Dermis blood vessel endothelial cell (primary cell): ENCODE measurements at places on chromosomes 3 and 15. TPM values are rescaled to one million over a fixed set of nuclear protein-coding genes. Genes with fewer than 3 reads are reported as not detected.

DNA sequence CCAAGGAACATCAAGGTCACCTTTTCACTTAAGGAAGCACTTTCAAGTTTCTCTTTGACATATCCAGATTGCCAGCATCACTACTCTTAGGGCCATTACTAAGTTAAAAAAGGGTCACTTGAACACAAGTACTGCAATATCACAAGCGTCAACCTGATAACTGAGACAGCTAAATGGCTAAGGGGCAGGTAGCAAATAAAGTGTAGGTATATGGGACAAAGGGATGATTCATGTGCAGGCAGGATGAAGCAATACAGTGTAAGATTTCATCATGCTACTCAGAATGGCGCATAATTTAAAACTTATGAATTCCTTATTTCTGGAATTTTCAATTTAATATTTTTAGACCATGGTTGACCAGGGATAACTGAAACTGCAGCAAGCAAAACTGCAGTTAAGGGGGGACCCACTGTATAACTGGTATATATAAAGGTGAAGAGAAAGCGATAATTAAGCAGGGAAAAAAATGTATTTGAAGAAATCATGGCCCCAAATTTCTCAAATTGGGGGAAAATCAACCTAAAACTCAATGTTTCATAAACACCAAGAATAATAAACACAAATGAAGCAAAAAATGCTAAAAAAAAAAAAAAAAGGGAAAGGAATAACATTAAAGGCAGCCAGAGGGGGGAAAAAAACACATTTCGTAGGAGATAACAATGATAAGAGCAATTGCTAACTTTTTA lies 13.1 kb downstream of the CCR1 start:
- DNase-seq, result no peak

DNA sequence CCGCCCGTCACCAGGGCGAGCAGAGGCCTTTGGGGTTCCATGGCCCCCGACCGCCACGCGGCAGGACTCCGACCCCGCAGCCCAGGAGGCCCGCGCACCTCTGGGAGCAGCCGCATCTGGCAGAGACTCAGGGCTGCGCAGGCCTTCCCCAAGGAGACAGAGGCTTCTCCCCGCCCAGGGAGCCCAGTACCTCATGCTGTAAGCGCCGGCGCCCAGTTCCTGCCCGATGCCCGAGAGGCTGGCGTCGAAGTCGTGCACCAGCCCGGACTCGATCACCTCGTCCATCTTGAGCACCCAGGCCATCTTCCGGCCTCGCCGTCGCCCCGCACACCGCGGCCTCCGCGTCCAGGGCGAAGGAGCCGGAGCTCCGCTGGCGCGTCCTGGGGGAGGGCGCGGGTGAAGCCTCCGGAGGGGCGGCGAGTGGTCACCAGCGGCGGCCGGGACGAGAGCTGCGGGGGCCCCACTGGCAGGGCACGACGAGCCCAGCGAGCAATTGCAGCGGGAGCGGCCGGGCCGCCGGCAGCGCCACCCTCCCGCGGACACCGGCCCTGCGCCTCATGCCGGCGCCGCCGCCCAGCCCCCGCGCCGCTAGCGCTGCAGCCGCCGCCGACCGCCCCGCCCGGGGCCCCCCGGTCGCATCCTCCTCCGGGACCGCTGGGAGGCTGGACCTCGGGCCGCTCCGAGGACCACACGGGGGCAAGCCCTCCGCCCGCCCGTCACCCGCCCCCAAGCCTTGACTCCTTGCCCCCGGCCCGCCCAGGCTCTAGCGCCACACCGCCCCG lies 468 bp downstream of the UBP1 start:
- DNase-seq, result peak; percentile 58

DNA sequence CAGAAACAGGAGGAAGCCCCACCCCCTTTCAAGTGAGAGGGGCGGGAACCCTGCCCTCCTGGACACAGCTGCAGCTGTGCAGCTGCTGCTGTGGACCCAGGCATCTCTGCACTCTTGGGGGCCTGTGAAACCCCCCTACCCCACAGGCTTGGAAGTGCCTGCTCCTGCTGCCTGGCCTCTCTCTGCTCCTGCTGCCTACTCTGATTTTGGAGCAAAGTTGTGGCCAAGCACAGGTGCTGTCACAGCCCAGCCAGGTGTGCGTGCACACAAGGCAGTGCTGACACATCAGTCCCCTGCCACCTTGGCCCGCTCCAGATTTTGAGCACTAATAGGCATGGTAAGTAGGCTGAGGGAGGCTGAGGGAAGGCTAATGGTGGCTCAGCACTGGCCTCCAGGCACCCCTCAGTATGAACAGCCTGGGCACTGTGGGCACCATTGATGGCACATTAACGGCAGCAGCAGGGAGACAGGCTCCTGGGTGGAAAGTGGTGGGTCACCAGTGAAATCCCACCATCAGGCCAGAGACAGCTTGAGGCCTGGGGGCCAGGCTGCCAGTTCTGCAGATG lies 890.9 kb downstream of the GBE1 start:
- DNase-seq, result no peak

- DNase-seq, result no peak
Observed at GRCh38 chr3:17820275-17820674, 77.8 kb upstream of the TBC1D5 start.

The PAK6 gene
- total RNA-seq, result not detected in 2 replicates

The HGD gene
- total RNA-seq, result 0.60 and 2.4 TPM in 2 replicates

- peak; percentile 71 for DNase-seq
Observed at GRCh38 chr3:52742418-52743041, 28.2 kb downstream of the NEK4 start.

The CFAP91 gene
- total RNA-seq, result 0.14 and 0.34 TPM in 2 replicates

DNA sequence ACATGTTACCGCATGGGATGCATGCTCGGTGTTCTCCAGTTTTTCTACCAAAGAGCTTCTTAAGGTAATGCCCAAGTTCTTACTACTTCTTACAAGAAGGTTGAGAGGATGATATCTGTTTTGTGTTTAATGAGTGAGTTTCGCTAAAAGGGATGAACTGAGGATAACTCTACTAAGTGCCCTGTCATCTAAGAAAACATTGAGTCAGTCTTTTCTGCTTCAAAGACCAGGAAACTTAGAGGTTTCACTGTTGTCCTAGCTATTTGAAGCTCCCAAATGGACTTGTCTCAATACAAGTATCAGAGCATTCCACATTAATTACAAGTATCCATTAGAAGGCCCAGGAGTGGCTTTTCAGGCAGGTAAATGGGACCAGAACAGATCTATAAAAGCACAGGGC lies 296.2 kb downstream of the KBTBD8 start:
- no peak for DNase-seq

DNA sequence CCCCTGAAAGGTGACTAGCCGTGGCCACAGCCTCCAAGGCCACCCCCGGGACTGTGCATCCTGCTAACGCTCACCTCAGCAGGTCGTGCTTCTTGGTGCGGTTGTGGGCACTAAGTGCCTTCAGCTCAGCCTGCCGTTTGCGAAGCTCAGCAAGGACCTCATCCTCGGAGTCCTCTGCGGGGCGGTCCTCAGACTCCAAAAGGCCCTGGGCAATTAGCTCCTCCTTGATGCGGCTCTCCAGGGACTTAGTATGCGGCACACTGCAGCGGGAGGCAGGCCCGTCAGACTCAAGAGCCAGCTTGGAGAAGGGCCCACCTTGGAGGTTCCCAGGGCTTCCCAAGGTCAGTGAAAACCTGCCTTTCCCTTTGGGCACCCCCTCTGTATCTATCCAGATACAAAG lies 8.3 kb downstream of the TADA3 start:
- no peak for DNase-seq

The UBAP1L gene
- 1.6 and 2.7 TPM in 2 replicates for total RNA-seq

DNA sequence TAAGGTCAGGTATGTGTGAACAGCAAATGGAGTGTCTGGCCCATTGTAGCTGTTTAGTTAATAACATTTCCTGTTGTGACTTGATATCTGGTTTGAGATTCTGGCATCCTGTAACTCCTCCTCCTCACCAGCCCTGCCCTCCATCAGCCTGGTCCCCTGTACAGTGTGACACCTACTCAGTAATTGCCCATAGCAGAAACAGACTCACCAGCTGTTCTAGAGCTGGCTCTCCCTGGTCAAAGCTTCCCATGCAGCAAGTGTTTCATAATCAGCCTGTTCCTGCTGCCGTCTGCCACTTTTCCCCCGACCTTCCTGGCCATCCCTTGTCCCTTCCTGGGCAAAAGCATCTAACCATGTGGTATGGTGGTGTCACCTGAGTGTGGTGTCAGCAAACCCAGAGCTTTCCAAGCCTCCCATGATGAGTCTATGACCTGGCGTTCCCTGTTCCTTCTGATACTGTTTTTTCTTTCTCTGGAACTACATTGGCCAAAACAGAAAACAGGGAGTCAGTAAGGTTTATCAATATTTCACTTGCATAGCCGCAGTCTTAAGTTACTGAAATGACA lies 55.4 kb downstream of the B3GALNT1 start:
- DNase-seq, result no peak

GRCh38 chr15:79090487-79091203 lies at the start of gene RASGRF1:
Gene RASGRF1, minus strand, starts transcription at chr15:79090780. Its CDS starts 282 bp downstream, at chr15:79090498.
- peak; percentile 11 for DNase-seq

GRCh38 chr3:127712881-127713771 lies 40.4 kb downstream of the ABTB1 start:
- DNase-seq, result peak; percentile 37

The MBD4 gene
- total RNA-seq, result 26.4 and 30.4 TPM in 2 replicates

GRCh38 chr3:535566-536416 lies 339.2 kb downstream of the CHL1 start:
- DNase-seq, result no peak

- peak; percentile 90 for DNase-seq
Observed at GRCh38 chr3:57974796-57975388, 33.3 kb upstream of the FLNB start.

The LSG1 gene
- total RNA-seq, result 58.5 and 72.8 TPM in 2 replicates

- no peak for DNase-seq
Observed at GRCh38 chr3:45002720-45003119, 23.4 kb upstream of the CLEC3B start.

- no peak for DNase-seq
Observed at GRCh38 chr3:71554649-71555048, 28.9 kb downstream of the FOXP1 start.

The CILP gene
- total RNA-seq, result not detected in 2 replicates

- DNase-seq, result no peak
Observed at GRCh38 chr15:80789296-80789695, 10.1 kb downstream of the CEMIP start.

The RAMAC gene
- total RNA-seq, result 19.4 and 26.2 TPM in 2 replicates

- DNase-seq, result no peak
Observed at GRCh38 chr3:45126730-45127129, 19.4 kb downstream of the CDCP1 start.

DNA sequence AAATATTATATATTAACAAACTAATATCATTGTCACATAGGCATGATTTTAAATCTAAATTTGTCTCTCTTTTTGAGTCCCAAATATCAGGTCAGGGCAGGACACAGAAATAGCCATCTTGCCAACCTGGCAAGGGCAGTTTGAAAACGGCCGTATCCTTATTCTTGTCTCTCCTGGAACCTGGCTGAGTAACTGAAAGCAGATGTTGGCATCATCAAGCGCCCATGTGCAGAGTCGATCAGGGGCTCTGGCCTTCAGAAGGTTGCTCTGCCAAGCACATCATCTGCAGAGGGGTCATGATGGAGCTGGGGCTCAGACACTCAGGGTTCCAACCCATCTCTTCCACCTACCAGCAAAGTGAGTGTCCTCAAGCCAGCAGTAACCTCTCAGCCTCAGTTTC lies 55.2 kb upstream of the OCA2 start:
- no peak for DNase-seq

DNA sequence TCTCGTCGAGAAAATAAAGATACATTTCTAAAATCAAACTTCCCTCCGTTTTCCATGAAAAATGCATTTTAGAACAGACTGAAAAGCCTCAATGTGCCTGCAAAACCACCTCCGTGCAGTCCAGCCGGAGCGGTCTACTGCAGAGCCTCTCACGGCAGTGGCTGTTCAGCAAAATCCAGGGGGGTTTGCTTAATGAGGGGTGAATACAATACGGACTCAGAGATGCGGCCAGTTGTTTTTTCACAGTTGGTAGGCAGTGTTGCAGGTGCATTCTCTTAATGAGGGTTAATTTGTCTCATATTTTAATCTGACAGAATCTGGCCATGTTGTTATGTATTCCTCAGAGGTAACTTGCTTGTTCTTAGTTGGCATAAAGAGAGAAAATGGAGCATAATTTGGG lies 223.0 kb downstream of the EBLN2 start:
- no peak for DNase-seq

DNA sequence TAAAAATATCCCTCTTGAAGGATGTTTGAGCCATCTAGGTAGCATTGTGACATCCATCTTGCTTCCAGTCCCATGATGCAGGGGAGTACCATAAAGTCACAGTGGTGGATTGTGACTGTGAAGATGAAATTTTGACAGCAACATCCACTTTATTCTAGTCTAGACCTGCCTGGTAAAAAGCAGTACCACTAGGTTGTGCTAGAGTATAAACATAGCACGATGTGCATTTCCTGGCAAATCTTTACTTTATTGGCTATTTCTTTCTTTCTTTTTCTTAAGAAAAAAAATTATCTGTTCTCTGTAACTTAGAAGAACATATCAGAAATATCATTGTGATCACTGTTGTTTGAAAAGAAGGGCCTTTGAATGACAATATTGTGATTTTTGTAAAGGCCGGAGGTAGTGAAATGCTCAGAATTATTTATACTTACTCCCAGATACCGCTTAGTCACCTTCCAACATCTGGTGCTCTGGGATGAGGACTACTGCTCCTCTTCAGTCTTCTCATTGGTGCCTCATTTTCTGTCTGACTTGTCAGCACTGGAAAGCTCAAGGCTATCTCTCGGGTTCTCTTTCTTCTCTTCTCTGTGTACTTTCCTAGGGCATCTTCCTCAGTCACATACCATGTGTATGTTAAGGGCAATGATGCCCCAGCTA lies 35.6 kb downstream of the AGBL1 start:
- no peak for DNase-seq

The EFHB gene
- 0.19 TPM in 1 of 2 replicates, not detected in the other for total RNA-seq

- no peak for DNase-seq
Observed at GRCh38 chr3:185311991-185312390, 50.9 kb upstream of the MAP3K13 start.

The CSK gene
- 31.5 and 87.8 TPM in 2 replicates for total RNA-seq

DNA sequence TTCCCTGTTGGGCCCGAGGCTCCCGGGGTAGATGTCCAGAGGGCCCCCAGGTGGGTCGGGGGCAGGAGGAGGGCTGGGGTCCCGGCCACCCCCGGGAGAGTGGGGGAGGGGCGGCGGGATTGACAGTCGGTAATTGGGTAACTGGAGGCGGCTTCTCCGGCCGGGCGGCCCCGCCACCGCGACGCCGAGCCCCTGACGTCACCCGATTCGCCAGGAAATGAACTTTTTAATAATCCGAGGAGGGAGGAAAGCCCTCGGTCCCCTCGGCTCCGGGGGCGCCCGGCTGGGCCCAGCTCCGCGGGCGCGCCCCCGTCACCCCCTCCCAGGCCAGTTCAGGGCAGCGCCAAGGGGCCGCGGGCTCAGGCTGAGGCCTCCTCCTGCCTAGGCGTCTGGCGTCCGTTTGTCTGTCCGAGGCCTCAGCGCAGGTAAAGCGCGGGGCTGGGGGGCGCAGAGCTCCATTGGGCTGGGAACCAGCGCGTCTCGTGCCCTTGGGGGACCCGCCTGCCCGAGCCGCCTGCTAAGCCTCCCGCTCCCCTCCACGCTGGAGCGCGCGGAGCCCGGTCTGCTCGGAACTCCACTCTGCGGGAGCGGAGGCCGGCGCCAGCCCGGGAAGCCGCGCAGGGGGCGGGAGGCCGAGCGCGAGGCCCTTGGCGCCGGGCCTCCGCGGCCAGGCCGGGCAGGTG lies 3.9 kb downstream of the GATA2 start:
- DNase-seq, result peak; percentile 72

The PDZRN3 gene
- under 0.01 and 0.23 TPM in 2 replicates for total RNA-seq
